ENCODE measurements at places on chromosomes 1 and 21. TPM values are rescaled to one million over a fixed set of nuclear protein-coding genes. Genes with fewer than 3 reads are reported as not detected.

The EDN2 gene
- not detected for total RNA-seq

The ACKR1 gene
- total RNA-seq: not detected

The USP1 gene
- 15.3 TPM for total RNA-seq

The PHLDA3 gene
- total RNA-seq: 78.7 TPM

The PEX19 gene
- 90.3 TPM for total RNA-seq

The NPL gene
- total RNA-seq: 6.2 TPM

The OR6K6 gene
- not detected for total RNA-seq

Measured in hair follicle dermal papilla cell (primary cell).